Stimulated activated CD8-positive, alpha-beta memory T cell treated with anti-CD3 and anti-CD28 coated beads, Interleukin-7, amount 100 ng/mL, for 48 hours (primary cell): ENCODE measurements at places on chromosomes 13 and 19.
A peak's percentile ranks its signal among the peaks of the same experiment; 100 is the strongest.

DNA sequence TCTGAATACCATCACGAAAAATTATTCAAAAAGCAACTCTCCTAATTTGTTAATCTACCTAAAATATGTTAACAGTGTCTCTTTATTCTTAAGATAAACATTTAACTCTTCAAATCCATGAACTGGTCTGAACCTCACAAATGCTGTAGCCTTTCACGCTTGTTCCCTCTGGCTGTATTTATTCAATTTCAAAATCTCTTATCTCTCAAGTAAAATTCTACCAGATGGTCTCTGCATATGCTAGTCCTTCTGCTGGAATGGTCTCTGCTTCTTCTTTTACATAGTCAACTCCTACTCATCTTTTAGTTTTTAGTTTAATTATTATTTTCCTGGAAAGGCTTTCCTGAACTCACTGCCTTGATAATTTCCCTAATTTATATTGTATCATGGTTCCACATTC, 232.9 kb upstream of the PCDH20 start:
- no peak for DNase-seq

DNA sequence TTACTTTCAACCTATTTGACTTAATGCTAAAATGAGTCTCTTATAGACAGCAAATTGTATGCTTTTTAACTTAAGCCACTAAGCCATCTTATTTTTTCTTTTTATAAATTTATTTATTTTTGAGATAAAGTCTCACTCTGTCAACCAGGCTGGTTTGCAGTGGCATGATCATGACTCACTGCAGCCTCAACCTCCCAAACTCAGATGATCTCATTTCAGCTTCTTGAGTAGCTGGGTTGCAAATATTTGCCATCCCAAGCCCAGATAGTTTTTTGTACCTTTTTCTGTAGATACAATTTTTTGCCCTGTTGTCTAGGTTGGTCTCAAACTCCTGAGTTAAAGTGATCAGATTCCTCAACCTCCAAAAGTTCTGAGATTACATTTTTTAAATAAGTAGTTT, 27.1 kb downstream of the ZNF714 start:
- no peak for DNase-seq

GRCh38 chr13:47679401-47679800, 321.7 kb downstream of the SUCLA2 start:
- DNase-seq = no peak

DNA sequence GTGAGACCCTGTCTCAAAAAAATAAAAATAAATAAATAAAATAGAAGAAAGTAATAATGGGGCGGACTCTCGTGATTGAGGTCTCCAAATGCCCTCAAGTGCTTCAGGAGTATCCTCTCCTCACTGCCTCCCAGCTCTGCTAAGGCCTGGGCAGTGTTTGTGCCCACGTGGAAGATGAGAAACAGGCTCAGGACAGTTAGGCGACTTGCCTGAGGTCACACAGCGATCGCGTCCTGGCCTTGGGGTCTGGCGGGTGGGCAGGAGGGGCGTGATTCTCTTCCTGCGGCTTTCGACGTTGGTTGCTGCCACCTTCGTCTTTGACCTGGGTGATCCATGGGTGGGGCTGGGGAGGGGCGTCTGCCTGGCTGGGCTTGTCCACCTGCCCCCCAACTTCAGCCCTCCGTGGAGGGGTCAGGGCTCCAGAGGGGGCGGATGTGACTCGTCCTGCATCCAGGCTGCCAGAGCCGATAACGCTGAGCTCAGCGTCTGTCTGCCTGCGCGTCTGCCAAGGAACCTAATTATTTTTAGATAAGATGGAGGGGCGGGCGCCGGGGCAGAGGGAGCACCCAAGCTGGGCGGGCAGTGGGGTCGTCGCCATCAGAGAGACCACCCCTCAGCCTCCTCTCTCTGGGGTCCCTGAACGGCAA, 56.9 kb downstream of the NFIC start:
- no peak for DNase-seq

DNA sequence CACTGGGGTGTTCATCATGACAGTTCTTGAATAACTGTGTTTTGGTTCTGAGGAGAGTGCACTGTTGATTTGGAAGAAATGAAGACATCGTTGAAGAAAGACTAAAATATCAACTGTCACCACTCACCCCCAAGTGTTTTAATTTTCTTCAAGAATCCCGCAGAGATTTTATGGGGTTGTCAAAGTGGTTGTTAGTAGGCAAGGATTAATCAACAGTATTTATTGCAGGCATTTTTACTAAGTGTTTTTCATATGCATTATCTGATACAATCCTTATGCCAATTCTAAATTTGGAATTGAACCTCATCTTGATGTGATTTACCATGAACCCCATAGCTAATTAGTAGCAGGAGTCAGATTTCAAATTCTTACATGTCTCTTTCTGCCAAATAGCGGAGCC, 63.7 kb upstream of the OBI1 start:
- DNase-seq = no peak

- no peak for DNase-seq
These were observed 4.4 kb downstream of the RAB8A start for GRCh38 chr19:16116067-16116466.

DNA sequence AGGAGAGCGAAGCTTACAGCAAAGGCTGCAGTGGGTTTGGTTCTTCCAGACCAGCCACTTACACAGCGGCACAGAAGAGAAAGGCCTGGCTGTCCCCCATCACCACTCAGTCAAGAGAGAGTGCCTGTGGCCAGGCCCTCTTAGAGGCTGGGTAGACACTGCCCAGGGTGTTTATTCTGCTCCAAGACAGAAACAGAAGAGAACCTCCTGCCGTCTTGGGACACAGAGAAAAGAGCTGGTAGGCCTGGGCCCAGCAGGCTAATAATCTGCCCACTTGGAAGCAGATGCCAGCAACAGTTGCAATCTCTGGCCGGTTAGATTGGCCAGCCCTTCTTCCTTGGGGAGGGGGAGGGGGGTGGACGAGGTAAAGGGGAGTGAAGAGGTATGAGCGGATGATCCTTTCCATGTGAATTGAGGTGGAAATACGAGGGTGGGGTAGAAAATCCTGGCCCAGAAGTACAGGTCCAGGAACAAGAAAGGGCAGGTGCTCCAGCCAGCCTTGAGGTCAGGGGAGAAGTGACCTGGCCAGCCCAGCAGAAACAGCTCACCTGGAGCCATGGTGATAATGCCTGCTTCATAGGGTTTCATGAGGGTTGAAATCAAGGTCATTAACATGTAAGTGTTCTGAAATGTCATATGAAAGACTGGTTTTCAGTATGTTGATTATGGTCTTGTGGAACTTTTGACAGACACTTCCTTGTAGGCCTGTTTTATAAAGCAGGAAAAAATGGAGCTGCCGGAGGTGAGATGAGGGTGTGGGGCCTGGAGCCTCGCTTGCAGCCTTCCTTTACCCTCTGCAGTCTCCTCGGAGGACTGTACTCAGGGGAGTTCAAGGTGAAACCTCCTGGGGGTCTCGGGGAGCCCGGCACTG, 116.9 kb downstream of the SIPA1L3 start:
- no peak for DNase-seq

DNA sequence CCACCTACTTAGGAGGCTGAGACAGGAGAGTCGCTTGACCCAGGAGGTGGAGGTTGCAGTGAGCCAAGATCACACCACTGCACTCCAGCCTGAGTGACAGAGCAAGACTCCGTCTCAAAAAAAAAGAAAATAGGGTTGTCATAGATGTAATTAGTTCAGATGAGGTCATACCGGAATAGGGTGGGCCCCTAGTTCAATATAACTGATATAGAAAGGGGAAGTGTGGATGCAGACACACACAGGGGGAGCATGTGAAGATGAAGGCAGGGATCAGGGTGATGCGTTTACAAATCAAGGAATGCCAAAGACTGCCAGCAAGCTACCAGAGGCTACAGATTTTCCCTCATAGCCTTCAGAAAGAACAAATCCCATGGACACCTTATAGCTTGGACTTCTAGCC, 24.3 kb upstream of the EEF1AKMT1 start:
- DNase-seq = no peak

- DNase-seq = peak; percentile 52
These were observed at the start of gene MAP4K1 for GRCh38 chr19:38617764-38618589. MAP4K1 (minus strand) TSS chr19:38617953; CDS start chr19:38617895, 58 bp downstream.

DNA sequence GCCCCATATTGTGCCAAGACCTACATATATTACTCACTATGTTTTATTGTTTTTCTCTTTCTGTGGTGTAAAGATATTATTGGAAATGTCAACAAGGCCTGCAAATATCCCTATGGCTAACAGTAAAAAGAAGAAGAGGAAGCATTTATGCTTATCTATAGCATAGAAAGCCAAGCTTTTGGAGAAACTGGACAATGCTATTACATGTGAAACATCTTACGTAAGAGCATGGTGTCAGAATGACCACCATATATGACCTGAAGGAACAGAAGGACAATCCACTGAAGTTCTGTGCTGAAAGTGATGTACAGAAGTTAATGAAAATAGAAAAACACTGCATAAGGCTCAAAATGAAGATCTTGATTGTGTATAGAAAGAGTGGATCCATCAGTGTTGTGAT, 145.2 kb downstream of the KCTD12 start:
- no peak for DNase-seq

- no peak for DNase-seq
These were observed 174.3 kb downstream of the PTPRS start for GRCh38 chr19:5166262-5166661.

GRCh38 chr19:33804021-33804799, 7.5 kb downstream of the KCTD15 start:
- DNase-seq = no peak

DNA sequence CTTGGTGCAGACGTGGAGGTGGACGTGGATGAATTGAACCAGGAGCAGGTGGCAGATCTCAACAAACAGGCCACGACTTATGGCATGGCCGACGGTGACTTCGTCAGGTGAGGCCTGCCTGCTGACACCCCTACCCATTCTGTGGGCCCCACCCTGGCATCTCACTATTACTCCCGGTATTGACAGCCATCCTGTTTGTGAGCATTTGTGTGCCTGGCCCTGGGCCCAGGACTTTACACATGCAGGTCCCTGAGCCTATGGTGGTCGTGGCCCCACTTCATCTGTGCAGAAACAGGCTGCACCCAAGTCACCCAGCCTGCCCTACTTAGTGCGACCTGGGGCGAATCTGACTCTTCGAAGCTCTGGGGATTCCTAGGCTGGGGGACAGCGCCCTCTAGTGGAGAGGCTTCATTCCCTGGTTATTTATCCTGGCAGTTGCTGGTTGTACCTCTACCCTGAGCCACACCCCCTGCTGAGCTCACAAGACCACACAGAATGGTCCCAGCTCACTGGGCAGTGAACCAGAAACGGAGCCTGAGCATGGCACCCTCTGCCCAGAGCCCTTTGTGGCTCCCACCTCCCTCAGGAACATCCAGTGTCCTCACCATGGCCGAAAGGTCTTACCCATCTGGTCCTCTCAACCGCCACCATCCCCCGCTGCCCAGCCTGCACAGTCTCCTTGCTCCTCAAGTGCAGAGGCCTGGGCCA, 16.9 kb downstream of the ZNF296 start:
- DNase-seq = peak; percentile 68

GRCh38 chr13:64078480-64078936, 2662.9 kb upstream of the PCDH20 start:
- no peak for DNase-seq

GRCh38 chr13:25847635-25848626, 203.9 kb downstream of the SHISA2 start:
- DNase-seq = no peak

- DNase-seq = no peak
These were observed 3.6 kb upstream of the CEACAM3 start for GRCh38 chr19:41792513-41793413.

DNA sequence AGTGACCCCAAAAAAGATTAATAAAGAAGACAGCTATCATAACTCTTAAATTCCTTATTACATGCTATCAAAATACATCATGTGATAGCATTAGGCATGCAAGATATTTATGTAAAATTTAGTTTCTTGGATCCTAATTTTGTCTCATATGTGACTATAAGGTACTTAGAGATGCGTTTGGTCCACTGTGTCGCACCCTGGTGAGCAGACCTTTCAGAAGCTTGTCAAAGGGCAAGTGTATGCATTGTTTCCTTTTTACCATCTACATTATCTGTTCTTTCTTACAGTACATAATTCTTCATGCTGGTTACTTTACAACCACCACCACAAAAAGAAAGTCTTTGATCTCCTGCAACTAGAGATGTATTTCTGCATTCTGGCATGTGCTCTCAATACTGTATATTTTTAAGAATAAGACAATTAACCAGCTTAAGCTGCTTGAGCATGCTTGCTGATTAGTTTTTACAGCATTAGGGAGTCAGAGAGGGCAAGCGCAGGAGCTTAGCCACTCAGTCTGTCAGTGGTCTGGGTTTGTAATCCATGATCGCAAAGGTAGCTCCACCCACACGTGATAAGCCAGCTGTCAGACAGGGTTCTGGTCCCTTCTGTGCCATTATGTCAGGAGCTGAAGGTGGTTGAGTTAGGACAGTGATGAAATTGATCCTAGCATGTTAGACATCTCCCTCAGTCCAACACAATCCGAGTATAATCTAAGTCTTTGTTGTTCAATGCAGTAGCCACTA, 500.9 kb downstream of the MYO16 start:
- no peak for DNase-seq
